Left kidney (tissue), 8 donors: ENCODE measurements at places on chromosomes 1 and 21. TPM values are rescaled to one million over a fixed set of nuclear protein-coding genes. Genes with fewer than 3 reads are reported as not detected.
A peak's percentile ranks its signal among the peaks of the same experiment; 100 is the strongest.

DNA sequence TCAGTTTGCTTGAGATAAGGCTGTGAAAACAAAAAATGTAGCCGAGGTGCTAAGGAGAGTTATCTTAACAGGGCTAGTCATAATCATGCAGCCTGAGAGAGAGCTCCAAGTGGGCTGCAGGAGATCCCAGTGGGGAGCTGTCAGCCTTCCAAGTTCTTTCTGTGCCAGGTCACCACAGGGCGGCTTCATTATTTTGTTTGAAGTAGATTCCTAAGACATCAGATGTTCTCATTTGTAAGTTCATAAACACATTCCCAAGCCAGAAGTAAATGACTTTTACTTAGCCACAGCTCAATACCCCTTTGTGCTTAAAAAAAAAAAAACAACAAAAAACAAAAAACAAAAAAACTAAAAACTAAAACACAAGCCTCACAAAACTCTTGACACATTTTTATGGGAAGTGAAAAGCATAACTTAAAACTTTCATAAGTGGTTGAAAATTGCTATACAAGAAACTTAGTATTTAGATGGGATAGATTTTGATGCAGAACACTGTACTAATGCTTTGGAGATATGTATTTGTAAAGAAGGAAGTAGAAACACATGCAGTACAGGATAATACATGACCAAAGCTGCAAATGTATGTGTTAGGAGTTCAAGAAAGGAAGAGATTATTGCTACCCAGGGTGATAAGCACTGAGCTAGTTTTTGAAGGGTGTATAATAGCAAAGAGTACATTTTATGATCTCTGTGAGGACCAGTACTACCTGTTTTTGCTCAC is 8.6 kb downstream of the CDC14A start:
- no peak for DNase-seq

- DNase-seq: no peak
Observed at GRCh38 chr1:8011923-8012858, 13.9 kb downstream of the ERRFI1 start.

DNA sequence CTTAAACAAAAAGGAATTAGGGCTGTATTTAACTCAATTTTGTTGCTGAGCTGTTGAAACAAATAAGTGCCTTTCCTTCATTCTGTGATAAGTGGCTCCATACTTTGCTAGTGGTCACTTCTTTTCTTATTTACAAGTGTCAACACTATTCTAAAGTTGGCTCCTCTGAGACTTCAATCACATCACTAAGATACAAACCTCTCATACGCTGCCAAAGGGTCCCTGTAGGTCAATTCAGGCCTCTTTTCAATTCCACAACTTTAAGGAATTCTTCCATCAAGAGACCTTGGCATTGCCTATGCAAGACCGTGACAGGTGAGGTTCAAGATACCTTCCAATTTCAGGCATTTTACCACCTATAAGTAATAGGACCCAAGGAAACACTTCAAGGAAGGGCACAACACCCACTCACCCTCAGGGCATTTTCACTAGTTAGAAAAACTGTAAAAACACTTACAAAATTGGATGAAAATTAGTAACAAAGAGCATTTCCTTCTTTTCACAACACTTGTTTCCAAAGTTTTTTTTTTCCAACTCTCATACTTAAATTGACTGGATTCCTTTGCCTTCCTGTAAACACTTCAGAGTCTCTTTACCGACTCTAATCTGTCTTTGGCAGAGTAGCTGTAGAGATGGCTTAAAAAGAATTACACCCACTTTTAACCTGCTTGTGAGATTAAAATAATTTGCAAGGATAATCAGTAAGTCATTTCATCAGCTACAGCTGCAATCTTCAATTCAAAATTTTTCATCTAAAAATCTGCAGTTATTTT is 24.5 kb downstream of the SERBP1 start:
- no peak for DNase-seq

- no peak for DNase-seq
Observed at GRCh38 chr1:232868793-232869491, 63.7 kb downstream of the MAP10 start.

GRCh38 chr1:110283677-110284076 is 55.5 kb upstream of the RBM15 start:
- DNase-seq: no peak

GRCh38 chr1:100131623-100132022 is 1.1 kb downstream of the SASS6 start:
- no peak for DNase-seq

DNA sequence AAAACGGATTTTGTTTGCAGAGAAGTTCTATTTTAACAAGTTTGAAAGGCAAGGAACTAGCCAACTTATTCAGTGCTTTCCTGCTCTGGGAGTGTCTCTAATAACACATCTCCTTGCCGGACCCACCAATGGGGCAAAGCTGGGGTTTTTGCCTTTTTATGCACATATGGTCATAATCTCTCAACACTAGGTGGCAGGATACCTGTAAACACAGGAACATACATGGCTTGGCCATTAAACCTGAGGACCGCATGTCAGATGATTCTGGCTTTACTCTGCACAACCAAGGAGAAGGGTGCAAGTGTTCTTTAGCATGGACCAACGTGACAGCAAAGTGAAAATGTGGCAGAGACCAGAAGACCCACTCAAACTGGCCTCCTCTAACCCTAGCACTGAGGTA is 4.9 kb downstream of the TMEM9 start:
- no peak for DNase-seq

GRCh38 chr1:67626090-67626860 is 58.7 kb upstream of the GADD45A start:
- no peak for DNase-seq

GRCh38 chr1:184517130-184517529 is 130.3 kb downstream of the C1orf21 start:
- DNase-seq: no peak

- peak; percentile 36 for DNase-seq
Observed at GRCh38 chr21:40466893-40467483, 380.0 kb downstream of the DSCAM start.

DNA sequence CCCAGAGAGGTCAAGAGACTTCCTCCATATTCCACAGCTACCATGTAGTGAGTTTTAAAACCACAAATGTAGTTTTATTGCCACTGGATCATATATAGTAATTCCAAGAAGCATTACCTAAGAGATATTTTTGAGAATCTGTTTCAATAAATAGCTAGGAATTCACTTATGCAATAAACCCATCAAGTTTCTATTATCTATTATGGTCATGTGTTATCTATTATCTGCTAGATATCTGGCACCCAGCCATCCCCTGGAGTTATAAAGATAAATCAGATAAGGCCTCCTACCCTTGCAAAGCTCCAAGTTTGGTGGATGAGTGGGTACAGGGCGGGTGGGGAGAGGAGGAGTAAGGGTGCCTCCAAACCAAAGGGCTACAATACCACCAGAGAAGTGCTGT is 10.3 kb upstream of the VWA5B1 start:
- no peak for DNase-seq

DNA sequence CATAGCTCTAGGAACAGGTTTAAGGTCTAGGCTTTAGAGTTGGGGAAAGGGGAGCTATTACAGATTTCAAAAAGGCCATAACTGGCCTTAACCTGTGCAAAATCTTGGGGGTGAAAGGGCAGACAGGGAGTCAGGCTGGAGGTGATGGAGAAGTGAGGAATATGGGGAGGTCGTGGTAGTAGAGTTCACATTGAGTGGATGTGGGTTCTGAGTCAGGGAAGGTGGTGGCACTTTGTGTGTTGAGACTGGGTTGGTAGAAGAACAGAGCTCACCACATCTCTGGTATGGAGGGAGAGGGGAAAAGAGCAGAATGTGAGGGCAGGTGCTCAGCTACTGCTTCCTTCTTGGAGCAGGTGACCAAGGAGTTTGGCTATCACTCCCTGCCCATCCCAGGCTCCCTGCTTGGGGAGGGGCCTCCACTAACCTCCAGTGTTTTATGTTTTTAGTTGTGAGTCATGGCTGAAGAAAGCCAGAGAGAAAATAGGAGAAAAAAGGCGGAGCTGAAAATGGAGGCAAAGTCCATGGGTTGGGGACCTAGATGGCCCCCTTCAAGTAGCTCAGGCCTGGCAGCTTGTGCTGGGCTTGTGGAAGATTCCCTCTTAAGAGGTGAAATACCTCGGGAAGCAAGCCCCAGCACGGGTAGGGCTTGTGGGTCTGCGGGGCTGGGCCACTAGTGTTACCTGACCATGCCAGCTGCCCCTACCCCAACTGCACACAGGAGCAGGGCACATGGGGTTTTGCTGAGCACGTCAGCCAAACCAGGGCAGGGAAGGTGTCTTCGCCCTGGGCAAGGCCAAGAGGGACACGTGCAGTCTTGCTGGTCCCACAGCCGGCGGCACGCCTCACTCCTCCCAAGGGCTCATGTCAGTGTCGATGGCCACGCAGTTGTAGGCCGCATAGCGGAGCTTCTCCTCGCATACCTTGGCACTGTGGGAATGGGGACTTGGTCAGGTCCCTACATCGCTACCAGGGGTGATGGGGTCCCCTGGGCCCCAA is 8.2 kb downstream of the HECTD3 start:
- DNase-seq: no peak

GRCh38 chr1:69038379-69038778 is 529.3 kb upstream of the LRRC7 start:
- no peak for DNase-seq

DNA sequence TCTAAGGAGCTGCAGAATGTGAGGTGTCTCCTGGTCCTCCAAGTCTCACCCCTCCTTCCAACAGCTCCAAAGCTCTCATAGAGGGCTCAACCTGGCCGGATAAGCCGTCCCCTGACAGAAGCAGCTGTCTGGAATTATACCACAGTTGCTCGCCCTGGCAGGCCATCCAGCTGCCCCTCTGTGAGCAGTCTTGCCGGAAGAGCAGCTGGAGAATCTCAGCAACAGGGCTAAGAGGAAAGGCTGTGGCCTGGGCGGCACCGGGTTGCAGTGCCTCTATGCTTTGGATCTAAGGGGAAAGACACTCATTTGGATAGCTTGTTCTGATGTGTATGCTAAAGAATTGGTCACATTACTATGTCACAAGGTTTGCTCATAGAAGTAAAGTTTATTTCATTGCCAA is 12.4 kb downstream of the TMCC2 start:
- DNase-seq: no peak

- no peak for DNase-seq
Observed at GRCh38 chr1:10704368-10704882, 92.0 kb downstream of the CASZ1 start.

- DNase-seq: no peak
Observed at GRCh38 chr1:76611770-76612445, 255.4 kb upstream of the ST6GALNAC5 start.

DNA sequence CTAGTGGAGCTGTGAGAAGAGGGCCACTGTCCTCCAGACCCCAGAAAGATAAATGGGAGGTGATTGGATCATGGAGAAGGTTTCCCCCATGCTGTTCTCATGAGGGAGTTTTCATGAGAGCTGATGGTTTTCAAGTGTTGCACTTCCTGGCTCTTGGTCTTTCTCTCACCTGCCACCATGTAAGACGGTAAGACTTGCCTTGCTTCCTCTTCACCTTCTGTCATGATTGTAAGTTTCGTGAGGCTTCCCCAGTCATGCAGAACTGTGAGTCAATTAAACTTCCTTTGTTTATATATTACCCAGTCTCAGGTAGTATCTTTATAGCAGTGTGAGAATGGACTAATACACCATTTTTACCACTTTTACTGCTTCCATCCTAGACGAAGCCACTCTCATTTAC is 27.6 kb downstream of the GPR88 start:
- DNase-seq: no peak

GRCh38 chr1:149986486-149987296 is 23.8 kb downstream of the OTUD7B start:
- DNase-seq: peak; percentile 79

GRCh38 chr1:95115708-95116137 is 1.4 kb upstream of the TLCD4 start:
- no peak for DNase-seq

GRCh38 chr1:152753586-152753985 is 4.2 kb upstream of the KPRP start:
- DNase-seq: no peak

DNA sequence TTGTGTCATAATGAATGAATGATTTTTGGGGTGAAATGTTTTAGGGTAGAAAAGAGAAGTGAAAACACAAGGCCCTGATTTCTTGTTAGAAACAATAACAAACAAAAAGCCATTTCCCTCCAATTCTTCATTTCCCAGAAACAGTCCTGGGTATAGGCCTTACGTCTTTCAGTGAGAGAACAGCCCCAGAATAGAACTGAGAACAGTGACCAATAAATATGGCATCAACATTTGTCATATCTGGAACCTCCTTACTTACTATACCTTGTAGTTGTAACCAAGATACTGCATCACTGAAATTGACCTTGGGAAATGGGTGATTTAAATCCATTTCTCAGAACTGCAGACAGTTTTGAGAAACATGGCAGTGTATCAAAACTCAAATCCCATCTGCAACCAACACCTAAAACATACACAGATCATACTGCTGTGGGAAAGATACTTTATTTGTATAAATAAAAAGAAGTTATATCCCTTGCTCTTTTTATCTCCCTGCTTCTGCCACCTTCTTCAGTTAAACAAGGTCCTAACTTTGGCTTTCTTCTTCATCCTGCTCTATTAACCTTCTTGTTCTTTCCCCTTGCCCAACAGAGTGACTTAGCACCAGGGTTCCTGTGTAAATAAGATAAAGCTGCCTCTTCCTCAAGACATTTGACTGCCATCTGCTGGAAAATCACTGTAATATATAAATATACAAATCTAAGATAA is 19.5 kb downstream of the XKR8 start:
- DNase-seq: no peak

- DNase-seq: no peak
Observed at GRCh38 chr21:15199414-15200383, 134.9 kb upstream of the NRIP1 start.

Gene CRNN
- not detected for polyA plus RNA-seq

Gene LDLRAD2
- 4.6 TPM for polyA plus RNA-seq

Gene BRINP3
- polyA plus RNA-seq: 7.6 TPM

Gene STUM
- polyA plus RNA-seq: 2.6 TPM

Gene CFH
- 34.4 TPM for polyA plus RNA-seq

Gene SLC35F3
- polyA plus RNA-seq: 0.55 TPM

Gene TMPRSS15
- polyA plus RNA-seq: 0.50 TPM

Gene PTPN7
- 1.3 TPM for polyA plus RNA-seq

Gene TSSK3
- polyA plus RNA-seq: 7.4 TPM

Gene CRYAA
- polyA plus RNA-seq: 0.22 TPM

Gene MYBPH
- polyA plus RNA-seq: 0.18 TPM
